ENCODE measurements at places on chromosomes 1 and 21. TPM values are rescaled to one million over a fixed set of nuclear protein-coding genes. Genes with fewer than 3 reads are reported as not detected.

Gene RGS18
- not detected for total RNA-seq

Gene REN
- total RNA-seq: not detected

Gene SH2D2A
- total RNA-seq: 0.88 TPM

Gene KIF21B
- total RNA-seq: 0.31 TPM

Gene CAPN8
- total RNA-seq: not detected

Gene COL11A1
- 0.10 TPM for total RNA-seq

Gene TXLNA
- 59.5 TPM for total RNA-seq

Gene KCNN3
- 0.19 TPM for total RNA-seq

Gene KRTAP11-1
- not detected for total RNA-seq

Gene TLCD4
- 0.78 TPM for total RNA-seq

Gene RNF187
- total RNA-seq: 60.2 TPM

Gene COL24A1
- total RNA-seq: 1.3 TPM

Gene AIRE
- total RNA-seq: not detected

Gene HSD3B2
- total RNA-seq: not detected

Gene KIRREL1
- 142 TPM for total RNA-seq

Gene WNT9A
- total RNA-seq: not detected

Gene ANGPTL7
- total RNA-seq: 0.34 TPM

Gene NHLH1
- not detected for total RNA-seq

Gene ADGRL4
- total RNA-seq: 25.9 TPM

Gene EVA1C
- 25.0 TPM for total RNA-seq

Gene BARHL2
- total RNA-seq: not detected

Gene ATAD3B
- total RNA-seq: 9.3 TPM

All from cardiac ventricle fibroblast (primary cell).